Activated CD4-positive, alpha-beta memory T cell treated with anti-CD3 and anti-CD28 coated beads, Interleukin-2, amount 10 ng/mL, durations not matched to agents 7 days and 5 days (primary cell): ENCODE measurements at places on chromosomes 7 and 10.

- peaks cover 86% of the 10 kb centered on the region for H3K36me3 ChIP-seq
- H3K4me3 ChIP-seq: no peak overlapping the region
- H3K27me3 ChIP-seq: no peaks in the 10 kb centered on the region
Observed at GRCh38 chr7:100093498-100093897, 4.7 kb downstream of the COPS6 start.

GRCh38 chr10:93415693-93416092 is 66.4 kb downstream of the MYOF start:
- peaks cover 3% of the 10 kb centered on the region for H3K36me3 ChIP-seq
- H3K4me1 ChIP-seq: peaks cover 41% of the 10 kb centered on the region
- H3K4me3 ChIP-seq: no peak overlapping the region
- H3K27me3 ChIP-seq: no peaks in the 10 kb centered on the region
- H3K27ac ChIP-seq: no peak overlapping the region

DNA sequence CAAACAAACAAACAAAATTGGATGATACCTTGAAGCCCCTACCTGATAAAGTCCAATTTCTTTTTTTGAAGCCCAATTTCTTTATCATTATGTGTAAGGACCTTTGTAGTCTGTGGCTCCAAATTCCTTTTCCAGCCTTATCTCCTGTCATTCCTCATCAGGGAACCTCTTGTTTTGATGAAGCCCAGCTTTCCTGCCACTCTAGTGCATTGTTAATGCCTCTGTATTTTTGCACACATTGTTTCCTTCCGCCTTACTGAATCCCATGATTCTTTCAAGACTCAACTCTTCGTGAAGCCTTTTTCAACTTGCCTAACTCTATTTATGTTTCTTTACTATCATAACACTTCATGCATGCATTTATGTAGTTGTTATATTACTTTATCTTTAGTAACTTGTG is 3.3 kb downstream of the FBH1 start:
- DNase-seq: no peak
- H3K4me3 ChIP-seq: no peak overlapping the region
- peaks cover 49% of the 10 kb centered on the region for H3K36me3 ChIP-seq
- peaks cover 61% of the 10 kb centered on the region for H3K4me1 ChIP-seq
- no peaks in the 10 kb centered on the region for H3K27me3 ChIP-seq
- no peak overlapping the region for H3K27ac ChIP-seq

DNA sequence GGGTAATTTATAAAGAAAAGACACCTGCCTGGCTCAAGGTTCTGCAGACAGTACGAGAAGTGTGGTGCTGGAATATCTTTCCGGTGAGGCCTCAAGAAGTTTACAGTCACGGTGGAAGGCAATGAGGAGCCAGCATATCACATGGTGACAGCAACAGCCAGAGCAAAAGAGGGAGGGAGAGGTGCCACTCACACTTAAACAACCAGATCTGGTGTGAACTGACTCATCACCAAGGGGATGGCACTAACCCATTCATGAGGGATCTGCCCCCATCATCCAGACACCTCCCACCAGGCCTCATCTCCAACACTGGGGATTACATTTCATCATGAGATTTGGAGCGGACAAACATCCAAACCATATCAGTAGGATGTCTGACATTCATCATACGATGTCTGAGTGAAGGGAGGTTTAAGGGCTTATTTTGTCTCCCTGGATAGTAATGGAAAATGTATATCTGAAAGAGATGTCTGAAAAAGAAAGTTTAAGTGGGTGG is 23.5 kb upstream of the KBTBD2 start:
- no peaks in the 10 kb centered on the region for H3K4me1 ChIP-seq
- H3K36me3 ChIP-seq: peaks cover 5% of the 10 kb centered on the region
- H3K27ac ChIP-seq: no peak overlapping the region
- no peaks in the 10 kb centered on the region for H3K27me3 ChIP-seq
- H3K4me3 ChIP-seq: no peak overlapping the region

DNA sequence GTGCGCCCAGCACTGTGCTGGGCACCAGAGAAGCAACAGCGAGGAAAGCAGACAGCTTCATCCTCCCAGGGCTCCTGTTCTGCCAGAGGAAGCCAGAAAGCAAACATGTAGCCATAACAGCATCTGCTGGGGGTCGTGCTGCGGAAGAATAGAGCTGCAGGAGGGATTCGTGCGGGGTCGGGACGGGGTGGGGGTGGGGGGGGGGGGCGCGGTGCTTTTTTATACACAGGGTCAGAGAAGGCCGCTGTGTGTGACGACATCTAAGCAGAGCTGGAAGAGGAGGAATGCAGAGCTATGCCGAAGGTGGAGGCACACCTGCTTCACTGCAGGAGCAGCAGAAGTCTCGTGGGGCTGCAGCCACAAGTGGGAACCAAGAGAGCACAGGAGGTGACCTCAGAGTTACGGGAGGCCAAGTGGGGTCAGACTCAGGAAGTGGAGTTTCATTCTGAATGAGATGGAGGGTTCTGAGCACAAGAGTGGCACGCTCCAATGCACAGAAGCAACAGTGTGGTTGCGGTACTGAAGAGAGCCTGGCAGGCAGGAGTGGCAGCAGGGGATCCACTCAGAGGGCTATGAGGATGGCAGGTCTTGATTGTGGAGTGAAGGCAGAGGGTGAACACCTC is 11.1 kb downstream of the PKD1L1 start:
- peaks cover 31% of the 10 kb centered on the region for H3K4me1 ChIP-seq
- peak overlapping the region; percentile 70 for H3K27ac ChIP-seq
- no peaks in the 10 kb centered on the region for H3K27me3 ChIP-seq
- H3K4me3 ChIP-seq: peak overlapping the region; percentile 22
- DNase-seq: peak; percentile 65
- H3K36me3 ChIP-seq: no peaks in the 10 kb centered on the region

- no peaks in the 10 kb centered on the region for H3K36me3 ChIP-seq
- no peak overlapping the region for H3K27ac ChIP-seq
- H3K4me3 ChIP-seq: no peak overlapping the region
- H3K27me3 ChIP-seq: no peaks in the 10 kb centered on the region
Observed at GRCh38 chr7:13226385-13226784, 539.0 kb downstream of the ARL4A start.

- H3K27ac ChIP-seq: no peak overlapping the region
- H3K4me1 ChIP-seq: no peaks in the 10 kb centered on the region
- H3K27me3 ChIP-seq: peaks cover 20% of the 10 kb centered on the region
- H3K4me3 ChIP-seq: no peak overlapping the region
- no peaks in the 10 kb centered on the region for H3K36me3 ChIP-seq
Observed at GRCh38 chr7:116100626-116101025, 70.1 kb upstream of the TFEC start.

GRCh38 chr7:29556405-29557195 is 7.0 kb upstream of the PRR15 start:
- H3K27me3 ChIP-seq: peaks cover 27% of the 10 kb centered on the region
- no peak overlapping the region for H3K4me3 ChIP-seq
- H3K36me3 ChIP-seq: no peaks in the 10 kb centered on the region
- H3K4me1 ChIP-seq: no peaks in the 10 kb centered on the region

- H3K27ac ChIP-seq: peak overlapping the region; percentile 91
- H3K4me3 ChIP-seq: peak overlapping the region; percentile 35
- peaks cover 75% of the 10 kb centered on the region for H3K36me3 ChIP-seq
- H3K27me3 ChIP-seq: no peaks in the 10 kb centered on the region
- H3K4me1 ChIP-seq: peaks cover 57% of the 10 kb centered on the region
- DNase-seq: peak; percentile 84
Observed at GRCh38 chr10:119502209-119502608, 40.3 kb downstream of the RGS10 start.

DNA sequence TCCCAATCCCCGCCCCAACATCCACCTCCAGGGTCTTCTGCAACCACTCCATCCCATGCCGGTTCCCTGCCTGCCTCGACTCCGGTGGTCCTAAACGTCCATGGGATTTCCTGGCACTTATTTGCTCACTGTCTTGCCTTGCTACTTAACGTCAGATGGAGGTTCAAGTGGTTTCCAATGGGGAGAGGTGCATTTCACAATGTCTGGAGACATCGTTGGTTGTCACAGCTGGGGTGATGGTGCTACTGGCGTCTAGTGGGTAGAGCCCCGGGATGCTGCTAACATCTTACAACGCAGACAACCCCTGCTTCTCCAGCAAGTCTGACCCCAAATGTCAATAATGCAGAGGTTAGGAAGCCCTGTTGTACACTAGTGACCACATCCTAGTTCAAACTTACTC is 82.9 kb upstream of the ANLN start:
- no peak for DNase-seq
- no peaks in the 10 kb centered on the region for H3K4me1 ChIP-seq
- H3K27ac ChIP-seq: no peak overlapping the region
- H3K27me3 ChIP-seq: no peaks in the 10 kb centered on the region
- H3K4me3 ChIP-seq: no peak overlapping the region
